Fibroblast of lung (primary cell): ENCODE measurements at places on chromosomes 16 and 17. TPM values are rescaled to one million over a fixed set of nuclear protein-coding genes. Genes with fewer than 3 reads are reported as not detected.

- no peaks in the 10 kb centered on the region for H3K27me3 ChIP-seq
- peaks cover 9% of the 10 kb centered on the region for H3K36me3 ChIP-seq
- H3K4me3 ChIP-seq, result peak overlapping the region; percentile 68
- peak; percentile 43 for DNase-seq
- peaks cover 16% of the 10 kb centered on the region for H3K4me1 ChIP-seq
Measured at GRCh38 chr17:76266244-76266938, 1.2 kb downstream of the UBALD2 start.

GAST gene
- total RNA-seq, result not detected in 2 replicates

MYO15B gene
- total RNA-seq, result 4.6 and 14.4 TPM in 2 replicates

DNA sequence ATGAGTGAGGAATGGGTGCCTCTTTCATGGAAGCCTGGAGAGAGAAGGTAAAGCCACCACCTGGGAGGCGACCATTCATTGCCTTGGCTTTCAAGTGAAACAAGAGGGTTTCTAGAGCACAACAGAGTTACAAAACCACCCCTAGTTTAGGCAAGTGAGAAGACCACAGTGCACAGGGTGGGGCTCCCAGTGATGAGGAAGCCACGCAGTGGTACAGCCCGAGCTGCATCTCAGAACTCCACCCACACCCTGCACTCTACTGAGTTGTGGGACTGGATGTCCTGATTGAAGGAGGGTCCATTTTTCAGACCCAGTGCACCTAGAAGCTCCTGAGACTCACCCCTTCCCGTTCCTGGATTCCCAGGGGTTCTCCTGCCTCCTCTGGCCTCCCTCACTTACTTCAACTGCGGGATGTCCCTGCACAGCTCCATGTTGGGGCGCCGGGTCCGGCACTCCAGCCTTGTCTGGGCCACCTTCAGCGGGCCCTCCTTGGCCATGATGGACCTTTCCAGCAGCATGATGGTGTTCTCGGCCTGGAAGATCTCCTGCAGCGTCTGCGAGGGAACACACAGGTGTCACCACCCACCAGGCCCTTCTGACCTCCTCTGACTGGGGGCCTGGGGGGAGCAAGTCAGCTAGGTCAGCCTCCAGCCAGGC is 55.1 kb upstream of the EMP2 start:
- no peak for DNase-seq
- no peaks in the 10 kb centered on the region for H3K4me1 ChIP-seq
- no peak overlapping the region for H3K27ac ChIP-seq
- no peaks in the 10 kb centered on the region for H3K27me3 ChIP-seq

DNA sequence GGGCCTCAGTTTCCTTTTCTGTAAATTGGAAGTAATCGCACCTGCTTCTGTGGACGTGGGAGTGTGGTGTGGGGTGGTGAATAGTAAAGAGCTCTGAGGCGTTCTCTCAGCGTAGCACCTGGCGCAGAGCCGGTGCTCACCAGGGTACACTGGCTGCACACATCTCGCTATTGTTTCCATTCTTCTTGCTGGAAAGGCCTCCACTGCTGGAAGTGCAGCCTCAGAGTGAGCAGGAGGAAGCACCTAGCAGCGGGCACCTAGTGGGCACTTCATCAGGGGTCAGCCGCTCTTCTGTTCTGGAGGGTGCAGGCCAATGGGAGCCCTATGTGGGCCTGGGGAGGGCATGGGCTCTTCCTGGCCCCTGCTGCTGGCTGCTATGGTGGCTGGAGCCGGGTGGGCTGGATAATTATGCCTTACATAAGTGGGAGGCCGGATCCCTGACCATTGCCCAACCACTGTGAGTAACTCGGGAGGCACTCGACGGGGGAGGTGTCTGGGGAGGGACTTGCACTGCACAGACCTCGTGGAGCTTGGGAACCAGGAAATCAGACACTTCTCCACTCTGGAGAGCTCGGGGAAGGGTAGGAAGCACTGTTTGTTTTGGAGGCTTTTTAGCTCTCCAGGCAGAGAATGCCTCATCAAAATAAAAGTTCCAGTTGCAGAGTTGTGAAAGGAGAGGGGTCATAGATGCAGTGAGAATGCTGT is 1.7 kb downstream of the MAP2K3 start:
- H3K27ac ChIP-seq, result peak overlapping the region; percentile 96
- H3K27me3 ChIP-seq, result no peaks in the 10 kb centered on the region
- H3K36me3 ChIP-seq, result peaks cover 5% of the 10 kb centered on the region
- peak; percentile 99 for DNase-seq
